Activated naive CD8-positive, alpha-beta T cell treated with anti-CD3 and anti-CD28 coated beads for 36 hours (primary cell): ENCODE measurements at places on chromosomes 2 and 18. TPM values are rescaled to one million over a fixed set of nuclear protein-coding genes. Genes with fewer than 3 reads are reported as not detected.
A peak's percentile ranks its signal among the peaks of the same experiment; 100 is the strongest.

The RBM44 gene
- total RNA-seq: 0.47 TPM

- no peak for DNase-seq
Measured at GRCh38 chr2:198042189-198042588, 237.8 kb downstream of the PLCL1 start.

The ASIC4 gene
- total RNA-seq: not detected

DNA sequence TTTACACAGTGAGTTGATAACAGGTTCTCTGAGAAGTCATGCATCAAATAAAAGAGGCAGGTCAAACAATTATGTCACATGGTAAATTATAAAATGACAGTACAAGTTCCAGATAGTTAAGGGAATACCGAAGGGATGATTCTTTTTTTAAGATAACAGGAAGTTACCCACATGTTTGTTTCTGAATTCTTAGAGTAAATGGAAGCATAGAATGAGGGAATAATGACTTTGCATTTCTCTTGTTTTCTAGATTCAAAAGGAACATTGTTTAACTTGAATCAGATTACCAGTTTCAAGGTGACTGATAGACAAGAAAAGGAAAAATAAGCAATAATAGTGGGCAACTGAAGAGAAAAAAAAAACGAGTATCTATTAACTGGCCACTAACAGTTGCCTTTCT, 124.5 kb downstream of the MIB1 start:
- no peak for DNase-seq

GRCh38 chr18:76495435-76496193, 572 bp upstream of the ZNF516 start:
- peak; percentile 22 for DNase-seq

The GKN1 gene
- total RNA-seq: not detected

GRCh38 chr2:165582409-165582808, 112.9 kb downstream of the CSRNP3 start:
- DNase-seq: no peak
